HepG2 (cell line): ENCODE measurements at places on chromosomes 4 and X.

- no peak for DNase-seq
These were observed 52.4 kb upstream of the FHL1 start for GRCh38 chrX:136094962-136095361.

- DNase-seq, result no peak
These were observed 25.4 kb upstream of the IL2 start for GRCh38 chr4:122481766-122482405.

DNA sequence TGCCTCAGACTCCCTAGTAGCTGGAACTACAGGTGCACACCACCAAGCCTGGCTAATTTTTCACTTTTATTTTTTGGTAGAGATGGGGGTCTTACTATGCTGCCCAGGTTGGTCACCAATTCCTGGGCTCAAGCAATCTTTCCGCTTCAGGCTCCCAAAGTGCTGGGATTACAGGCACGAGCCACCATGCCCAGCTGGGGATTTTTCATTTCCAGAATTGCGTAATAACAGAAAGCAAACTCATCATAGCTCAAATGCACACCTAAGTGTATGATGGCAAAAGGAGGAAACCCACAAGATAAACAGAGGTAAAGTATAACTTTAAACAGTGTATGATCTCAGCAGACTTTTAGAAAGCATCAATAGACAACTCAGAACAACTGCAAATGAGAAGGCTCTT, 56.2 kb downstream of the TEX11 start:
- no peak for DNase-seq

DNA sequence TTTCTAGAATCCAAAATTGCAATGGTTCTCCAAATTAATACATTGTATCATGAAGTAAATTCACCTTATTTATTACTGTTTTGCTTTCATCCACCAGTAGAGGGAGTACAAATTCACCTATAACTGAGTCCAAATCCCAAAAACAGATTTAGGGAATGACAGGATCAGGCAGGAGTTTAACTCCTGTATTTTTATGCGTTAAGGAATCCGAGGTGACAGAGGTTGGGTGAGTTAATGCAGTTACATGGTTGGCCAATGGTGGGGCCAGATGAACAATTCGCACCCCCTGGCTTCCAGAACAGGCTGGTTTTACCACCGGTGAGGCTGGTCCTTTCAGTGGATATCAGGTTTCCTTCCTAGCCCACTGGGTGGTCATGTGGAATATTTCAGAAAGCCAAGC, 82.4 kb downstream of the MTNR1A start:
- DNase-seq, result peak; percentile 16

- DNase-seq, result peak; percentile 11
These were observed 478.9 kb downstream of the KCNIP4 start for GRCh38 chr4:21469438-21470300.

- DNase-seq, result no peak
These were observed 150.4 kb downstream of the MGST2 start for GRCh38 chr4:139815778-139816601.

GRCh38 chrX:111103246-111103645, 7.3 kb downstream of the PAK3 start:
- no peak for DNase-seq

DNA sequence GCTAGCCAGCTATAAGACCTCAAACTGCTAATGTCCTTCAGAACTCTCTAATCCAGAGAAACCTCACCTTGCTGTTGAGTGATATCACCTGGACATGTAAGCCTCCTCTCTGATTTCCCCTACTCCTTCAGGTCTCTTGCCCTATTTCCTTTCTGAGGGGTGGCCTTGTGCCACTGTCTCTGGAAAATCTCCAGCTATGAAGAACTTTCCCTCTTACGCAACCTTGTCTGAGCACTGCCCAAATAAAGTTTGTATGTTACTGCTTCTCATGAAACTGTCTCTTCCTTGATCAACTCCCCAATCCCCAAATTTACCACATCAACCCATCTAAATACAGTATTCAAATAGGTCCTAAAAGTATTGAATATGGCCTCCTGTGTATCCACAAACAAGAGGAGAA, 53.5 kb upstream of the VEGFD start:
- no peak for DNase-seq

DNA sequence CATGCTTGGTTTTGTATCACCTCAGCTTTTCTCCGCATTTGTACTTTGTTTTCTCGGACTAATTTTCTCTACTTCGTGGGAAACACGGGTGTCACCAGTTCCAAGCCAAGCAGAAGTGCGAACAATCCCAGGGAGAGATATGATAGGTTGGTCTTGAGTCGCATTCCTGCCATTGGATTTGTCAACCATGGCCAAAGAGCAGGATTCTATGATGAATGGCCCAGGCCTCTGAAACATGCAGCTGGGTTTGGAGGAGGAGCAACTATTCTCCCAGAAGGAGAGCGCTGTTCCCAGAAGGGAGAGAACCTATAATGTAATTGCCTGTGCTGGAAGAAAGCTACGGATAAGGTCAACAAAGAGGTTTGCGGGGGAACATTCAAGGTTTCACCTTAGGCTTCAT, 10.3 kb upstream of the FGFBP1 start:
- no peak for DNase-seq
